ENCODE measurements at places on chromosomes 13 and 19.
A peak's percentile ranks its signal among the peaks of the same experiment; 100 is the strongest.

- no peak for DNase-seq
Measured at GRCh38 chr19:27672309-27673047, 1540.5 kb downstream of the UQCRFS1 start.

- DNase-seq, result no peak
Measured at GRCh38 chr19:41671486-41671885, 16.6 kb downstream of the CEACAM7 start.

DNA sequence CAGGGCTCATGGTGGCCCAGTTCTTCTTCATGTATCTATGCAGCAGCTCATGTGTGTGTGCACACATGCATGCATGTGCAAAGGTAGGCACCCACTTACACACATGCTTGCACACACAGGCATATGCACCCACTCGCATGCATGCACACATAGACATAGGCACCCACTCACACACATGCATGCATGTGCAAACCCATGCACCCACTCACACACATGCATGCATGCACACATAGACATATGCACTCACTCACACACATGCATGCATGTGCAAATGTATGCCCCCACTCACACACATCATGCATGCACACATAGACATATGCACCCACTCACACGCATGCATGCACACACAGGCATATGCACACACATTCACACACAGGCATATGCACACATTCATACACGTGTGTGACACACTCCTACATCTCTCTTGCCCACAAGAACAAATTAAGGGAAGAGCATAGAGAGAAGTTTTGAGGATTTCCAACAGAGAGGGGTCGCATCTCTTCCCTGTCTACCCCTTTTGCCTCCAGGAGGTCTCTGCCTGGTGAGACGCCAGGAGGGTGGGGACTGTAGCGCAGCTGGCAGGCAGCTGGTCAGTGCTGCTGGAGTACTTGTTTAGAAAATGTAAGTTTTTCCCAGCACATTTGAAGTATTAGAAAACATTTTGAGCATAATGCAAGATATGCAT, 63.9 kb upstream of the ARHGEF7 start:
- no peak for DNase-seq

DNA sequence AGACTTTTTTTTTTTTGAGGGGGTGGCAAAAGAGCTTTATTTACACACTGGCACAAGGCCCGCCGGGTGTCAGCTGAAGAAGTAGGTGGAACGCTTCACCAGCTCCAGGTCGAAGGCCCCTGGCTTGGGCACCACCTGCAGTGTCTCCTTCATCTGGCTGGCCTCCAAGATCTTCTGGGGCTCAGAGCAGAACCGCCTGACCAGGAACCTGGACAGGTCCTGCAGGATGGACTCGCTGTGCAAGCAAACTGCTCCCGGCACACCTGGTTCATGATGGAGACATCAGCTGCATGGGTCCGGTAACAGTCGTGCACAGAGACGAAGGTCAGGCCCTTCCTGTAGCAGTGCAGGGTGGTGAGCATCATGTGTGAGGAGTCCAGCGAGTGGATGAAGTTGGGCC, 4.4 kb upstream of the CYP4F2 start:
- DNase-seq, result no peak

DNA sequence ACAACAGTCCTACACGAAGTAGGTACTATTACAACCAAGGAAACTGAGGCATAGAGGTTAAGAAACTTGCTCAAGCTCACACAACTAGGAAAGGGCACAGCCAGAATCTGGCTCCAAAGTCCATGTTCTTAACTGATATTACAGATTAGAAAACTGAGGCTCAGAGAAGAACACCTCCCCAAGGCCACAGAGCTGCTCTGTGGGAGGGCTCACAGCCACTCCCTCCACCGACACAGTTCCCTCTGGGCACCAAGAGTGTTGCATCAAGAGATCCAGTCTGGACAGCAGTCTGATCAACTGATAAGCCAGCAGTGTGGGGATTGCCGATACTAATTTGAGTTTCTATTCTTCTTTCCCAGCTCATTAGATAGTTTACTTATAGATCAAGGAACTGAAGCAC, 29.5 kb downstream of the SLC15A1 start:
- no peak for DNase-seq

- peak; percentile 50 for DNase-seq
Measured at GRCh38 chr13:73880365-73880764, 253.8 kb downstream of the KLF12 start.

GRCh38 chr13:66972659-66973058, 257.5 kb downstream of the PCDH9 start:
- peak; percentile 12 for DNase-seq

GRCh38 chr13:42968906-42969305, 23.1 kb downstream of the EPSTI1 start:
- DNase-seq, result no peak

DNA sequence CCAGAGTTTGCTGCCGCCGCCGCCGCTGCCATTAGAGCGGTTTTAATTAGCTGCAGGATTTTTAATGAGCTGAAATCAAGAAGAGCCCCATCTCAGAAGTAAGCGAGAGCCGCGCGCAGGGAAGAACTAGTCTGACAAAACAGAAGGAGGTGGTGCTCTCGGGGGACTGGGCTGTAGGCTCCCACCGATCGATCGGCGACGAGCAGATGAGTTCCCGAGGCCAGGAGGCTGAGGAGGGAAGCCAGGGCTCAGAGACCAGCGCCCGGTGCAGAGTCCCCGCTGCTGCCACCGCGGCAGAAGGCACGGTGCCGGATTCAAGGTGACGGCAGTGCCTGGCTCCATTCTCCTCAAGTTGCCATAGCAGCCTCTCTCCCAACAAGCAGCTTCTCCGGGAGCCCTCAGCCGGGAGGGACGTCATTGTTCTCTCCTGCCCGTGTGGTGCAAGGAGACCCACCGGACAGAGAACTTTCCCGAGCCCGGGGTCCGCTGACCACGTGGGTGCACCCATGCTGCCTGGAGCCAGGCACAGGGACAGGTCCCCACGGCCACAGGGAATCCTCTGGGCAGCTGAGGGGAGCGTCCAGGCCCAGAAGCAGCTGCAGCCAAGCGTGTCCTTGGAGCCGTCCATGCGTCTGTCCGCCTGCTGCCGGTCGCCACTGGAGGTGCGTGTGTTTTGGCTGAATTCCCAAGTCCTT, 62.9 kb downstream of the CHST8 start:
- no peak for DNase-seq

- DNase-seq, result peak; percentile 81
Measured at GRCh38 chr19:50368649-50369570, 3.5 kb upstream of the NAPSA start.

GRCh38 chr19:46241626-46242025, 12.1 kb downstream of the IGFL1 start:
- no peak for DNase-seq

All from renal cortical epithelial cell (primary cell).